ENCODE measurements at places on chromosomes 12 and 14. TPM values are rescaled to one million over a fixed set of nuclear protein-coding genes. Genes with fewer than 3 reads are reported as not detected.
A peak's percentile ranks its signal among the peaks of the same experiment; 100 is the strongest.

DNA sequence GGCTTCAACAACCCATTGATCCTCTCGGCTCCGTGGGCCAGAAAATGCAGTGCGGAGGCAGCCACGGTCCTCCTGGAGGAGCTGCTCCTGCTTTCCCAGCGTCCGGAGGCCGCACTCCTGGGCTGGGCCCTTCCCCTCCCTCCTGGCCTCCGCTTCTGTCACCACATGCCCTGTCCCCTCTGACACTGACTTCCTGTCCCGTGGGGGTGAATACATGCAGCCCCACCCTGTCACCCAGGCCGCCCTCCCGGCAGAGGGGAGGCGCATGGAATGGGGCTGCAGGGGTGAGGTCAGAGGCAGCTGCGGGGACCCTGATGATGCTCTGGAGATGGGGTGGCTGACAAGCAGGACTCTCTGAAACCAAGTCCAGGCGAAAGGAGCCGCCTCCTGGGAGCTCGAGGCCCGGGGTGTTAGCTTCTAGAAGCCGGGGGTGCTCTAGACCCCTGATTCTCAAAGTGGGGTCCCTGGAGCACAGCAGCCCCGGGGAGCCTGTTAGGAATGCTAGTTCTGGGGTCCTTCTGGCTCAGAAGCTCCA is 32.2 kb downstream of the NOC4L start:
- DNase-seq, result peak; percentile 24

The KRT74 gene
- total RNA-seq, result not detected

- DNase-seq, result no peak
Measured at GRCh38 chr12:107684990-107685359, 624 bp upstream of the PWP1 start.

GRCh38 chr12:130649101-130650045 is 66.7 kb downstream of the RIMBP2 start:
- DNase-seq, result no peak

DNA sequence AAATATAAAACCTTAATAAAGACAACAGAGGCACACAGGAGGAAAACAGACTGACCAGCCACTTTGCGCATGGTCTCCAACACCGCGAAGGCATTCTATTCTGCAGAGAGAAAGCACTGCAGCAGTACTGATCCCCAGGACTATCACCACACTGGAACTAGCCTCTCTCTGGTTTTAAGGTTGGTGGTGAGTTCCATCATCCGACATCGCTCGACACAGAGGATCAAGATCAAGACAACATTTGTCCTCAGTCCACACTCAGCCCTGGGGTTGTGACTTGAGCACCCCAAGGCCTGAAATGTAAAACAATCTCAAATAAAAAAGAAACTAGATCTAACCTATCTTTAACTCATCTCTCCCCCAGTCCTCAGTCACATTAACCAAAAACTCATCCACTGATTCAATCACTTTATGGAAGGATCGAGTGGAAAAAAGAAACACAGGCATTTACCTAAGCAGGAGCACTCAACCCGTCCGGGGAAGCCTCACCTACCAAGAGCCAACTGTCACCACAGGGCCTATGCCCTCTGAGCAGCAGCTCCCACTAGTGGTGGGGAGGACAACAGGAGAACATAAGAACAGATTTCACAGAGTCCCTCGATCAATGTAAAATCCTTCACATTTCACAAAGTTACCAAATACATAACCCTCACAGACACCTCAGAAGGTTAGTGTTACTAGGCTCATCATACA is 17.7 kb downstream of the STXBP6 start:
- no peak for DNase-seq

The ADGRD1 gene
- 59.2 TPM for total RNA-seq

The REM2 gene
- 0.36 TPM for total RNA-seq

DNA sequence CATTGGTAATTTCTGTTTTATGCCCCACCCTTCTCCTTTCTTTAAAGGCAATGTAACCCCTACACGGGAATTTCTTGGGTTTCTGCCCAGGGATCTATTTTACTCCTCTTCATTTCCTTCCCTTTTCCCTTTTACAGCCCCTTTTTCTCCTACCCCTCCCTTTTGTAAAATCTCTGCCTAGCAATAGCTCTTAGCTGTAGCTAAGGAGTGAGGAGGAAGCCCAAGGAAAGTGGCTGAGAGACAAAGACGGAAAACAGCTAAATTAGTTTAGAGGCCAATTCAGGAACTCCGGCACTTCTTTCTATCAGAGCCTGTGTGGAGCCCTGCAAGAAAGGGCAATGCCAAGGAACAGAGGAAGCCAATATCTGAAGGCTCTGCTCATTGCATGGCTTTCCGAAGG is 40.3 kb downstream of the SOCS2 start:
- DNase-seq, result no peak

The CD163L1 gene
- total RNA-seq, result 10.2 TPM

The C1RL gene
- total RNA-seq, result 139 TPM

GRCh38 chr12:11174022-11174421 is 3.0 kb downstream of the SMIM10L1 start:
- DNase-seq, result no peak

GRCh38 chr12:2895511-2895910 is 4.8 kb downstream of the TULP3 start:
- DNase-seq, result no peak

The IRAK3 gene
- total RNA-seq, result 29.7 TPM

DNA sequence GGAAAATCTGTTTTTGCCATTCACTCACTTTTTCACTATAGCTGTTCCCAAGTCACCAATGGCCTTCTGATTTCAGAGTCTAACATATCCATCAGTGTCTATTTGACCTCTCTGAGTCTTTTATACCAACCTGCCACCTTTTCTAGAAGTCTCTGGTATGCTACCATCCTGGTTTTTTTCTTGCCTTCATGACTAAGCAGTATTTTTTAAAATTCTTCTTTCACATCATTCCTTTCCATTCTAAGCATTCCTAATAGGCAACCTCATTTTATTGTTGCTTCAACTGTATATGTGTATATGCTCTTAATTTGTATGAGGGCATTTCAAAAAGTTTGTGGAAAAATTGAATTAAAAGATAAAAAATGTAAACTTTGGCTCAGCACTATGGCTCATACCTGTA is 5.0 kb downstream of the IRAK4 start:
- DNase-seq, result no peak

All from aorta (tissue), 5 donors.